ENCODE measurements at places on chromosomes 3 and 15.

DNA sequence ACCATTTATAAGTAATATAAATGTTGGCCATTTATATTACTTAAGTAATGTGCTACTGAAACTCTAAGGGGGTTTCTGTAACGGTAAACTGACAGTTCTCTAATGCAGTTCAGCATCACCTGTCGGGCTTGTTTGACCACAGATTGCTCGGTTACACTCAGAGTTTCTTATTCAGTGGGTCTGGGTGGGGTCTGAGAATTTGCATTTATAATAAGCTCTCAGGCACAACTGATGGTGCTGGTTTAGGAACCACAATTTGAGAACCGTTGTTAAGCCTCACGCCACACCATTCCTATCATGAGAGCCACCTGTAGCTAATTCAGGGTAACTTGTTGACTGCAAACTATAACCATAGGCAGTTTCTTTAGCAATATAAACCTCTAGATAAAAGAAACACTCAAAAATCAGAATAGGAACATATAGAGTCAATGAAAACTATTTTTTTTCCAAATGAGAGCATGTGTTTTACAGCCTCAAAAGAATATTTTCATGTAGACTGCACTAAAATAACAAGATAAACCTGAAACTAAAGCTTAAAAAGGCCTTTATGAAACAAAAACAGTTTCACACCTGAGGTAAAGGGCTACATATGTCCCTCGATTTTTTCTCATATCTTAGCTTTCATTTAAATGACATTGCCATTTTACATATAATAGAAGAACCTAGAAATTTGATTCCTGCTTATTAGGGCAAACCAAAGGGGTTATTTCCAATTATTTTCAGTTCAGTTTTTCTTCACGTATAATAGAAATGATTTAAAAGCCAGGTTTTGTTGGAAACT lies 604.8 kb downstream of the UNC13C start:
- no peak for DNase-seq

- DNase-seq = no peak
These were observed 223.8 kb downstream of the FEZF2 start for GRCh38 chr3:62149539-62149938.

DNA sequence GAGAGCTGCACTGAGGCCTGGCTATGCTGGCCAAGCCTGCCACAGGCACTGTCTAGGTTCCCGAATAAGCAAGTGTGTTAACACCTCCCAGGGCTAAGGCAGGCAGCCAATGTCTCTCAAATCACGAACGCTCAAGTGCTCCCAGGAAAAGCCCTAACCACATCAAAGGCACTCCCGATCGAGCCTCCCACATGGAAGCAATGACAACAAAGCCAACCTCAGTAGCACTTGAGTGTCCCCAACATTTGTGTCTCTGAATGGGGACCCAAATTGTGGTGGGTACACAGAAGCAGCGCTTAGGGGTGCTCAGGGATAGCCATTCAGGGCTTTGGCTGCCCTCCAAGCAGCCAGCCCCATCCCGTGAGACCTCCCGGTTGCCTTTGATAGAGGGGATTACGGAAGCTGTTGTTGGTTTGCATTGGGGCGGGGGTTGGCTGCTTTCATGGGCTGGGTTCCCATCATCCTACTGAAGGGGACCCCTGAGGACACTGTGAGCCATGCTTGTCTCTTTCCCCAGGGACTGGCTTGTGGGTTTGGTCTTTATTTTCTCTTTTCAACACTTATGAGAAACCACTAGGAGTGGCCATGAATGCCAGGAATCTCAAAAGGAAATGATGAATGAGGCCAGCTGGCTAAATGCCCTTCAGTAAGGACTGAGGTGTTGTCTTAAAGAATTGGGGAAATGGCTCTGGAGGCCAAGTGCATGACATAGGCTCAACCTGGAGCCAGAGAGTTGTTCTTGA lies 234.1 kb upstream of the FEZF2 start:
- DNase-seq = no peak

DNA sequence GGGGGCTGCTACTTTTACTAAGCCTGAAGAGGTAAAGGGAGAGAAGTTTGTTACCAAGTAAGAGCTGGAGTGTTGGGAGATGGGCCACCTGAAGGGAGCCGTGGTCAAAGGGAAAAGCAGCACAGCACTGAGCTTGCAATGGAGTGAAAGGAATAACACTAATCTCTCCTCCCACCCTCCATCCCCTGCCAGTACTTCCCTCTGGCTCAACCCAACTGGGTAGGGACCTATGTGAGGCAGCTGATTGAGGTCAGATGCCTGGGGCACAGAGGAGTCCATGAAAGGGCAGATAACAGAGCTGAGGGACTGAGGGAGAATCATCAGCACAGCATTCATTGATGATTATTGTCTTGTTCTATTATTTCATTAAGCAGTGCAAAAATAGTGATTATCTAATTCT lies 212.4 kb upstream of the TBC1D5 start:
- DNase-seq = no peak

- no peak for DNase-seq
These were observed 84.8 kb downstream of the SMAD3 start for GRCh38 chr15:67150023-67150860.

- DNase-seq = no peak
These were observed 58.2 kb downstream of the PHLDB2 start for GRCh38 chr3:111917300-111917699.

GRCh38 chr15:69906256-69907185 lies 191.2 kb downstream of the TLE3 start:
- no peak for DNase-seq

DNA sequence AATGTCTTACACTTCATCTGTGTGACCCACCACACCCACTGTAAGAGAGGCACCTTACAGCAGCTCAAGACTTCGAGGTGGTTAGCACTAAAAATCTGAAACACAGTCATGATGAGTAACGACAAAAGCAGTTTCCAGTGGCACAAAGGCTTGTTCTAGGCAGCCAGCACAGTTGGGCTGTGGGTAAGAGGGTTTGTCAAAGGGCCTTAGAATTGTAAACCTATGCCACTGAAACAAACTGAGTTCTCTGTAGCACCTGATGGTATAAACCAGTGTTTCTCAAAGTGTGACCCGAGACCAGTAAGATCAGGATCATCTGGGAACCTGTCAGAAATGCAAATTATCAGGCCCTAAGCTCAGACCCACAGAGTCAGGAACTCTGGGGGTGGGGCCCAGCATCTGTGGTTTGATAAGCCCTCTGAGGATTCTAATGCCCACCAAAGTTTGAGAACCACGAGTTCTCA lies 36.5 kb downstream of the DAPK2 start:
- DNase-seq = peak; percentile 24

- no peak for DNase-seq
These were observed 74.7 kb downstream of the ANKRD28 start for GRCh38 chr3:15722877-15723623.

- DNase-seq = no peak
These were observed 19.4 kb downstream of the ARPP21 start for GRCh38 chr3:35658686-35659085.

DNA sequence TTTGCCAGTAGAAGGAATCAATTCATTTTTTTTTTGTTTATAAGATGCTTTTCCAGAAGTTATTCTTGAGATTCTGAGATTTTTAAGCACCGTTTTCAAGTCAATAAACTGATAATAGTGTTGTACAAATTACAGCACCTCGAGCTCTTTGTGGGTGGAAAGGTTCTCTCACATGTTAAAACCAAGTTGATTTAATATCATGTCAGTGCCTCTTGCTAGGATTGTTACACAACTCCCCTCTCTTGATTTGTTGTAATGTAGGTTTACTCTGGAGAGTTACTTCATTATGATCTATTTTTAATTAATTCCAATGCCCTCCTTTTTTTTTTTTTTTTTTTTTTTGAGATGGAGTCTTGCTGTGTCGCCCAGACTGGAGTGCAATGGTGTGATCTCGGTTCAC lies 25.8 kb upstream of the UBXN7 start:
- no peak for DNase-seq

GRCh38 chr3:105700575-105700974 lies 168.2 kb downstream of the CBLB start:
- no peak for DNase-seq

- DNase-seq = no peak
These were observed 52.7 kb downstream of the HRH1 start for GRCh38 chr3:11206953-11207352.

GRCh38 chr15:73303636-73304035 lies 65.1 kb downstream of the HCN4 start:
- DNase-seq = no peak

DNA sequence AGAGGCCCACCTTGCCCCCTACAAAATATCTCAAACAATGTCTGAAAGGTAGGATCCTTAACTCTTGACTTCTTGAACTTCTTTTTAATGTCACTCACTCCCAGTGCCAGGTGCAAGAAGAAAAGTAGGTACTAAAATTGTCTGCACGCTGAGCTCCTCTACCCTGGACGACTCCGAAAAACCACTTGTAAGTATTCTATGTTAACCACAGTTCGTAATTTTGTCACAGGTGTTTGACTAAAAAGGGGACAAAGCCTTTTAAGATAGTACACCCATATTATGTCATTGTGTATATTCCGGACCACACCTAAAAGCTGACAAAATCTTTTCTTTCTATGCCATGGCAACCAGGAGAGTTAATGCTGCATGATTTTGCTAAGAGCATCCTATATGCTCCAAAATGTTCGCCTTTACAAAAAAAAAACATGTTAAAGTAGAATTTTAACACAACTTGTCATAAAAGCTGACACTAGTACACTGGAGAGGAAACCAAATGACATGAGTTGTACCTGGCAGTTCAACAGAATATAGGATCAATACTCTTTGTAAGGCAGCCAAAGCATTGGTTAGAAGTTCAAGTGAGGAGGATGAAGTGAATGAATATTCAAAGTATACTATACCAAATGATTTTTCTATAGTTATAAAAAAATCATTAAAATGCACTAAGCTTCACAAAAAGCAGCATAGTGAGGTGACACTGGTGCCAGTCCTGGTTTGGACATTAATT lies 210.5 kb downstream of the FOXP1 start:
- DNase-seq = no peak

GRCh38 chr15:34613301-34613700 lies 29.9 kb upstream of the GOLGA8B start:
- no peak for DNase-seq

DNA sequence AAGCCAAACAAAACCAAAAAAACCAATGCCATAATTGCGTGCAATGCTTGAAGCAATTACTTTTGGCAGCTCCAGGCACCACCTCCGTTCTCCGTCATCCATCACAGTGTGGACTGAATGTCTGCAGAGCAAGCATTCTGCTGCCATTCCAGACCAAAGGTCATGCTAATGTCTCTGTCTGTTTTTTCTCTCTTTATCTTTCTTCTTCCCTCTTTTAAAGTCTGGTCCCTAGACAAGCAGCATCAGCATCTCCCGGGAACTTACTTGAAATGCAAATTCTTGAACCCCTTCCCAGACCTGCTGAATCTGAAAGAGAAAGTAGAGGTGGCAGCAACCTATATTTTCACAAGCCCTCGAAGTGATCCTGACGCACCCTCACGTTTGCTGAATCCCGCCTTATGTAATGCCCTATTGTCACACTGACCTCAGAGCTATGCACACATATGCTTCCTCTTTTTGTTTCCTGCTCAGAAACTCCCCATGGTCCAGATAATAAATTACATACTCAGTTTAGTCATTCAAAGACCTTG lies 297.3 kb upstream of the PROK2 start:
- DNase-seq = no peak

DNA sequence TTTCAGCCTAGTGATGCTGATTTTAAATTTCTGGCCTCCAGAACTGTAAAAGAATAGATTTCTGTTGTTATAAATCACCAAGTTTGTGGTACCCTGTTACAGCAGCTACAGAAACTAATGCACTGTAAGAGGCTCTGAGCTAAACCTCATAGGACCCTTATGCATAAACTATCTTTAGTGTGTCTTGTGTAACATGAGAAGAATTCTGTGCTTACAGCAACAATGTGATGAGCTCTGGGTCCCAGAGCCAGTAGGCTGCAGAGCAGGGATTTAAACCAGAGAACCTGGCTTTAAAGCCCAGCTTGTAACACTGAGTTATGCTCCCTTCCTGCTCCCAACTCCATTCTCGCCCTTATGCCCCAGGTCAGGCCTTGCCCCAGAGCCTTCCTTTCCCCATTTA lies 113.1 kb downstream of the THSD4 start:
- DNase-seq = no peak

DNA sequence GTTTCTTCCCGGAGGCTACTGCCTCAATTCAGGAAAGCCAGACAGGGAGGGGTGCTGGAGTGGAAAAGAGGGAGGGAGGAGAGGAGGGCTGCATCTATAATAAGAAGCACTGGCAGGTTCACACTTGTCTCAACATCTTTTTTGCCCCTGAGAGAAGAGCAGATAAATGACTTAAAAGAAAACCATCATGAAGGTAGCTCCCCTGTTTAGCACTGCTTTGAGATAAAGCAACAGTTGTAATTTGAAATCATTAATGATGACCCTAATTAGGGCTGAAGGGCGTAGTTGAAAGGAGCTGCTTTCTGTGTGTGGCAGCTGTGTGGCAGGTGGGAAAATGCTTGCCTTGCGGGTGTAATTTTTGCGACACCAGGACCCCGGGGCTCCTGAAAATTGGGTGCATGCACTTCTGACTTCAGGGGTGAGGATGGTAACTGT lies 222.8 kb upstream of the IL12A start:
- DNase-seq = no peak

DNA sequence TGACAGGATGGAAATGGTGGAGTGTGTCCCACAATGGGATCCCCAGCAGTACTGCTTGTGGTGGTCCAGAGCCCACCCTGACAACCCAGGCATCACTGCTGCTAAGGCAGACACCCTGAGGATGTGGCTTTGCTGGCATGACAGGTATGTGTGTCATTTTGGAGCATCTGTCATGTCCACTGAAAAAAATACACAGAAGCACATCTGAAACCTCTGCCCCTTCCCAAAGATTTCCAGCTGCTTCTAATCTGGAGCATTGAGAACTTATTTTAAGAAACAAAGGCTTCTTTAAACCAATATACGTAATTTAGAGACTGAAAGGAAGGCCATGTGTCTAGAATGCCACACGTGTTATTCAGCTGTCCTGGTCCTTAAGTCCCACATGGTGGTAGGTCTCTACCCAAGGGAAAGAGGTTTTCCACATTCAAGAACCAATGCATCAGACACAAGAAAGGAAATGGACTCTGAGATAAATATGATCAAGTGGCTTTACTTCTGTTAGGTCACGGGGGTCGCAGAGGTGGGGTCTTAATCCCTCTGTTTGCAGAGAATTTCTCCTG lies 88.3 kb downstream of the PDZRN3 start:
- no peak for DNase-seq

- DNase-seq = no peak
These were observed 58.1 kb upstream of the PRR23E start for GRCh38 chr3:127134887-127135240.

DNA sequence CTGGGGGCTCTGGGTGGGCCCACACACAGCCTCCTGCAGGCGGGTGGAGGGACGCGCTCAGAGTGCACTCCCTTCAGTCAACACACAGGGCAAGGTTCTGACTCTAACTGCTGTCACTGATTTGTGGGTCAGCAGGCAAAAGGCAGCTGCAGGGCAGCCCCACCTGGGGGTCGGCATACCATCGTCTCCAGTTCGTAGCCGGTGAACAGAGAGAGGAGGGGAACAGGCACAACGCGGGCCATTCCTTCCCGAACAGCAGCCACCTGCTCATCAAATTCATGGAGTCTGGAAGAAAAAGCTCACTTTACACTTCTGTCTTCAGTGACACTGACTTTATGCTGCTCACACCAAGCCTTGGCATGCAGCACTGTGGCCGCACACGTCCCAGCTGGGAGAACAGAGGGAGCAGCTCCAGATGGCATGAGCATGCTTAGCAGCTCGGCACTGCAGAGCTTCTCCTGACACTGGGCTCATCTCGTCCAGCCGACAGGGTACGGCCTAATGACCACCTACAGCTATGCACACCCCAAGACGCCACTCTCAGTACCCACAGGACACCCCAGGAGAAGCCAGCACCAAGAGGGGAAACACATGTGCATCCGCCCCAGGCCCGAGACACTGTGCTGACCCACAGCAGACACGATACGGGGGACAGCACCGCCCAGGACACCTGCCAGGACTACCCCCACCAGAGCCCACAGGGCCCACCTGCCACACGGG lies 14.4 kb upstream of the OCA2 start:
- no peak for DNase-seq
